ENCODE measurements at places on chromosomes 5 and 9.

DNA sequence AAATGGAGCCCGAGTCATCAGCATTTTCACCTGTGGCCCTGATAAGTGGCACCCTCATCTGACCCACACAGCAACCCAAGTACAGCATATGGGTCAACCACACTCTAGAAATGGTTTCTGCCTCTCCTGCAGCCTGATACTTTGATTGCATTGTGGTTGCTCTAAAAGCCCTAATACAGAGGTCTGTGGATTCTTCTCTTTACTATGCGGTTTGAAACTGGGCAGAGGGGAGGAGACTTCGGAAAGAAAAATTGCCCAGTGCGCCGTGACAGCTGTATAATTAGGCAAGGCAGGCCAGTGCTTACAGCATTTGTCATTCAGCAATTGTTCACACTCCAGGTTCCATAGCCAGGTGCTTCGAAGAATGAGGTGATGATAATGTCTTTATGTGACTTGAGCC is 361.0 kb downstream of the NFIB start:
- DNase-seq, result no peak

- no peak for DNase-seq
These were observed 36.3 kb upstream of the BASP1 start for GRCh38 chr5:17180864-17181723.

GRCh38 chr5:139958432-139959148 is 84.5 kb downstream of the NRG2 start:
- no peak for DNase-seq

GRCh38 chr5:175748650-175749049 is 90.8 kb downstream of the HRH2 start:
- DNase-seq, result no peak

GRCh38 chr5:54845567-54845941 is 139.8 kb downstream of the ESM1 start:
- DNase-seq, result no peak

DNA sequence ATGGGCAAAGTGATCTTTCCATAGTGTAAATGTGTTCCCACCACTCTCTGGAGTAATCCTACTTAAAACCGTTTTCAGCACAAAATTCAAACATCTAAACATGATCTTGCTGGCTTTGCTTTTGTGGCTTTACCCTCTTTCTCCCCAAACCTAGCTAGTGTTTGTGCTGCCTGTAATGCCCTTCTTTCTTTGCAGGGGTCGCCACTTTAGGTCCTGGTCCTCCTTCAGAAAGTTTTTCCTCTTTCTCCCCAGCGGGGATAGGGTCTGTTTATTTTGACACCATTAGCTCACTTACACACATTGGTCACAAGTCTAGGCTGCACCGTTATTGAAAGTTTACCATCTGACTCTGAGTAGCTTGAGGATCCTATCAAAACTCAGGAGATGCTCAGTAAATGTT is 736 bp upstream of the HSD17B4 start:
- DNase-seq, result no peak

GRCh38 chr5:153496835-153497234 is 6.4 kb downstream of the GRIA1 start:
- no peak for DNase-seq

DNA sequence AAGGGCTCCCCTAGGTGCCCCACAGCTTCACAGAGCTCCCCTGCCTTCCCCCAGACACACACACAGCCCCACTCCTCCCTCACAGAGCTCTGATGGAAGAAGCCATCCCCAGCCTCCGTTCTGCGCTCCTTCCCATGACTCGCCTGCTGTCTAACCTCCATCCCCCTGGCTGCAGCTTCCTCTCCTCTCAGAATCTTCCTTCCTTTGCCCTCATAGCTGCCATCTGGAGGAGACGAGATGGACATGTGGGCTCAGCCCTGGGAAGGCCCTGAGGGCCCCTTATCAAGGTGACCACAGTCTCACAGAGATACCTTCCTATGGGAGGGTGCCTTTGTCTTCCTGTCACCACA is 94.3 kb downstream of the PCDH1 start:
- DNase-seq, result no peak

GRCh38 chr5:83509540-83509939 is 38.0 kb downstream of the VCAN start:
- DNase-seq, result no peak

- DNase-seq, result no peak
These were observed 86.7 kb upstream of the ICE1 start for GRCh38 chr5:5335700-5336264.

DNA sequence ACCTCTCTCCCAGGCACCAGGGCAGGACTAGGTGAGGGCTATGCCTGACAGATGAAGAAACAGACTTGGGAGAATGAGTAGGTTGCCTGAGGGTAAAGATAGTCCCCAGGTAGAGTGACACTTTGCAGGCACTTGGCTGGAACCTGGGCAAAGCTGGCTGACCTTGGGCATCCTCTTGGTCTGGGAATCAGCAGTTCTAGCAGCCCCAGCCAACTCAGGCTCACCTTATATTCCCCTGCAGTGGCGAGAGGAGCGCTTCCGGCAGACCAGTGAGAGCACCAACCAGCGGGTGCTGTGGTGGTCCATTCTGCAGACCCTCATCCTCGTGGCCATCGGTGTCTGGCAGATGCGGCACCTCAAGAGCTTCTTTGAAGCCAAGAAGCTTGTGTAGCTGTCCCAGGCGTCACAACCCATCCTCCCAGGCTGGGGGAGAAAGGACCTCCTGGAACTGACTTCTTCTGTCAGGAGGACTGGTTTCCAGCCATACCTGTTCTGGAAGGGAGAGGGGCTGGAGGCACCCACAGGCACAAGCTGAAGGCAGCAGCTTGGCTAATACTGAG is 3.1 kb downstream of the TMED9 start:
- DNase-seq, result no peak

DNA sequence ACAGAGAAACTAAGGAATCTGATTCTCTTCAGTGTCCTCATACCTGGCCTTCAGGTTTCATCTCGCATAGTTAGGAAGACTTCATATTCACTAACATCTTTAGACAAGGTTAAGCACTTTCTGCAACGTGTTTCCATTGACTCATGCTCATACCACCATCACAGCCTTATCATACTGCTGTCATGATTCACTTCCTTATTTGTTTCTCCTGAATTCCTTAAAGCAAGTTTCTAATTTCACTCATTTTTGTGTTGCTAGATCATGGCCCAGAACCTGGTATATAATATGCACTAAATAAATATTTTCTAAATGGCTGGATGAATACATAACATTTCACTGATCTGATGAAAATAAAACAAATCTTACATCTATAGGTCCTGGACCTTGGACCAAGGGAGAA is 472.9 kb downstream of the PRELID2 start:
- no peak for DNase-seq

GRCh38 chr5:72647806-72648205 is 140.6 kb upstream of the ZNF366 start:
- DNase-seq, result no peak

DNA sequence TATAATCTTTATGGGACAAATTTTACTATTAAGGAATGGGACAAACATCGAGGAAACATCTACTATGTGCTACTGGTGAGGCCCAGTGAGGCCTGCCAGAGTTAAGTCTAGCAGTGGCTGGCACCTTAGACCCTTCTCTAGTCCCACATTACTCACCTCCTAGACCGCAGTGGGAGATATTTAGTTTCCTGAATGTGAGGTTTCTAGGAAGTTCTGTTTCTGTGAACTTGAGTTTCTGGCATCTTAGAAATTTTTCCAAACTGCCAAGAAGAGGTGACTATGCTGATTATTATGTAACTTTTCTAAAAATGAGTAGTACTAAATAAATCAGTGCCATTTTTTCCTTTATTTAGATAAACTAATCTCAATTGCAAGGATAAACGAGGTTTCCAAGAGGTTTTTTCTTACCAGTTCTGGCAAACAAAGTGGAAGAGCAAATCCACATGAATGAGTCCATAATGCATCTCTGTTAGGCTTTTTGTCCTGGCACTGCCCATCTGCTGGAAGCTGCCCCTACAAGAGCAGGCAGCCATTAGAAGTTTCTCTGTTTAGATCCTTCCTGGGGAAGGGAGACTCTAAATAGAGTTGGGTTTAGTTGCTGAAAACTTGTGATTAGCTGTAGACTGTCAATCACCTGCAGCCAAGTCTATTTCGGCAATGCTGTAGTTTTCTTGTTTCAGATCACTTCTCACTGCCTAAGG is 348.7 kb downstream of the MAN2A1 start:
- DNase-seq, result no peak

GRCh38 chr9:116905171-116905588 is 218.1 kb downstream of the TRIM32 start:
- DNase-seq, result no peak

- DNase-seq, result no peak
These were observed 131.6 kb downstream of the PRDM6 start for GRCh38 chr5:123220621-123221146.

DNA sequence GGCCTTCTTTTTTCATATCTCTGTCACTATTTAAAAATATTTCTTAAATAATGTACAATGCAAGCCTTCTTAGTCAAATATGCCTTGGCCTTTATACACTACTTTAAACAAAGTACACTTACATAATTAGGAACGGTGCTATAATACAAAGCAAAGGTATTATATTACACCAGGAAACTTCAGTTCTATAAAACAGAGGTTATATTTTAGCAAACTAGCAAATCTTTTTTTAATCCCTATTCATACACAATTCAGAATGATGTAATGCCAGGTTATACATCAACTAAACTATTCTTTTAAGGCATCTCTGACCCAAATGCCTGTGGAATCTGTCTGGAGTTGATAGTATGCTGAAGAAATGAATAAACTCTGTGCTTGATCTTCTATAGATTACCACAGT is 10.7 kb upstream of the LURAP1L start:
- DNase-seq, result no peak

DNA sequence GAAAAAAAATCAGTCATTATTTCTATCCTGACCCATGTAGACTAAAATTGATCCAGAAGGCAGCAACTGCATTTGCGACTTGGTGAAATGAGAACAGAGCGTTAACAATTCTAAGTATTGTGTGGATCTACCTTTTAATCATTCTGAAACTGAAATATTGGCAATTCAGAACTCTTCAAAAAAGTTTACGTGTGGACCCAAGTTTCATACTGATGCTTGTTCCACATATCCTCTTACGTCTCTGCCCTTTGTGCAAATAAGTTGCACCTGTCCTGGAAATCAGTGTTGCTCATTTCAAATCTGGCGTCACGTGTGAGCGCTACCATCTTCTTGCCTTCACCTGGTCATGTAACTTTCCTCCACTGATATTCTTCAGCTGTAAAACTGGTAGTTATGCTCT is 74.7 kb downstream of the NTRK2 start:
- DNase-seq, result no peak

DNA sequence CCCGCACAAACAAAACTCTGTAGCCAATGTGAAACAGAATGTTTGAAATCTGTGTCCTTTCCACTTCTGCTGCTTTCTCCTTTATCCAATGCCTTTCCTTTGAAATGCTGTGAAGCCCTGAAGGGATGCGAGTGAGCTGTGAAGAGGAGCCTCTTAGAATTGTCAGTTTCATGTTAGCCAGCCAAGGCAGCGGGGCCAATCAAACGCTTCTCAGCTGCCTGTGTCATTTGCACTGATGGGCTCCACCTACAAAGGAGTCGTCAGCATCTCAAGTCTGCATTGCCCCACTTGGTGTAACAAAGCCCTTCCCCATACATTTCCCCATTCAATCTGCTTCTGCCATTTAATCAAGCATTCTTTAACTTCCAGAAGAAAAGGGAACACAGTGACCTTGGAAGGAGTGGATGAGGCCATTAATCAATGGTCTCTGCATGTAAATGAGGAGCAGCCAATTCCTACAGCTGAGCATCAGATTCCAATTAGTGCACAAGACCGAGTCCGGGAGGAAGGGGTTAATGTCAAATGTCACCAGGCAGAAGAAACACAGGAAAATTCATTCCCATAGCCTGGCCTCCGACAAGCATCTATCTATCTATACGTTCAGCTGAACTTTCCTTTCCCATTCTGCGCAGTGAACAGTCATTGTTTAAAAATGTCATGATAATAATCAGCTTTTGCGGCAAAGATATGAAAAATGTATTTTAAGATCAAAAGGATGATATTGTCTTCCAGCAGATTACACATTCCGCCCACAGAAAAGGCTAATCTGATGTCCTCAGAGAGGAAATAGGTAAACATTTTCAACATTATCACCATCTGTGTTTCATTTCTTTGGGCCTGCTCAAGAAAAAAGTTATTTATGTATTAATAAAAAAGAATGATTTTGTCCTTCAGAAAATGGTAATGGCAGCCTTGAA is 154.6 kb downstream of the FSTL4 start:
- no peak for DNase-seq

DNA sequence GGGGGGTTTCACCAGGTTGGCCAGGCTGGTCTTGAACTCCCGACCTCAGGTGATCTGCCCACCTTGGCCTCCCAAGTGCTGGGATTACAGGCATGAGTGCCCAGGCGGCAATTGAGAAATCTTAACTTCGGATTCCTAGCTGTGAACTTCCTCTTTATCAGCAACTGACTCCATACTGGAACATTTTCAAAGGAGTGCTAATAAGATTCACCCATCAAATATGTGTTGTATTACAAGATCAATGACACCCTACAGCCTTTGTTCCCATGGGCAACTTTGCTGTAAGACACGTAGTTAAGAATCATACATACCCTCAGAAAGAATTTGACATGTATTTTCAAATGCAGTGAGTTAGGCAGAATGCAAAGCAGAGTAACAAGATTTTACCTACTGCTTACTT is 23.1 kb upstream of the ACOT12 start:
- DNase-seq, result no peak

- no peak for DNase-seq
These were observed 85.7 kb upstream of the FBXW11 start for GRCh38 chr5:172091956-172092732.

DNA sequence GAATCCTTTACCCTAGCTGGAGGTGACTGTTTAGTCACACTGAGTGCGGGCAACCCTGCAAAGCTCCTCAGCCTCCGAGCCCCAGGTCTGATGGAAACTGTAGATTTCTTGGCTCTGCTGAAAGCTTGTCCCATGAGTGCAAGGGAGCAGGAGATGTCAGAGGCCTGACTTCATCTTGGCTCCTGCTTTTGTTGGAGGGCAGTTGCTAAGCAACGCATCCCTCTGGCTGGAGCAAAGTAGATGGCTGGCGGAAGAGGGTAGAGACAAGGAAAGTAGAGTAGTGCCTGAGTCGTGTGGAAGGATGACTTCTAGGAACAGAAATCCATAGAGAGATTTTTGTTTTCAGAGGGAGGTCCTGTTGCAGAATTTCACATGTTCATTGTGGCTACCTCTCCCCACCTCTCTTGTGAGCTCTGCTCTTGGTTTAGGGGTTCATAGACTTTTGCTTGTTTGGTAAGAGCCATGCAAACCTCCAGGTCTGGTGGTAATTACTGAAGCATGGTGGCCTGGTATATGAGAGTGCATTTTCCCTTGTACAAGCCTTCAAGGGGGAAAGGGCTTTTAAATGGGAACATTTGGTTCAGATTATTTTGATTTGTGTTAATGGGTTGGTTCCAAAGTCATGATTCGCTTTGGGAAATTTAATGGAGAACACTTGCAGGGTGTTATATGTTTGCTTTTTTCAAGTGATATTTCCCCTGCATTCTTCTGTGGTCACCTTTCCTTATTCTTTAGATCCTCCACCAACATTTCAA is 71.5 kb downstream of the ARHGAP26 start:
- no peak for DNase-seq

Data from cerebellar nuclear complex (tissue), 1 donor.